ENCODE measurements at places on chromosomes 7 and 10. TPM values are rescaled to one million over a fixed set of nuclear protein-coding genes. Genes with fewer than 3 reads are reported as not detected.

The MYO3A gene
- total RNA-seq: not detected

GRCh38 chr10:1037098-1037497, 11.4 kb upstream of the IDI2 start:
- H3K27ac ChIP-seq: no peak overlapping the region
- H3K27me3 ChIP-seq: no peaks in the 10 kb centered on the region
- no peak for DNase-seq
- H3K4me1 ChIP-seq: no peaks in the 10 kb centered on the region
- peaks cover 7% of the 10 kb centered on the region for H3K36me3 ChIP-seq
- no peak overlapping the region for H3K4me3 ChIP-seq

- no peak overlapping the region for H3K27ac ChIP-seq
- no peaks in the 10 kb centered on the region for H3K36me3 ChIP-seq
- peak; percentile 13 for DNase-seq
These were observed 45.1 kb upstream of the ADAM12 start for GRCh38 chr10:126433351-126433750.

GRCh38 chr7:15219758-15220157, 317.2 kb upstream of the DGKB start:
- H3K4me1 ChIP-seq: no peaks in the 10 kb centered on the region
- no peak for DNase-seq
- H3K27me3 ChIP-seq: no peaks in the 10 kb centered on the region
- H3K36me3 ChIP-seq: no peaks in the 10 kb centered on the region
- H3K4me3 ChIP-seq: no peak overlapping the region
- no peak overlapping the region for H3K27ac ChIP-seq

- H3K27ac ChIP-seq: no peak overlapping the region
- DNase-seq: no peak
- H3K36me3 ChIP-seq: no peaks in the 10 kb centered on the region
- no peaks in the 10 kb centered on the region for H3K4me1 ChIP-seq
- no peaks in the 10 kb centered on the region for H3K27me3 ChIP-seq
- H3K4me3 ChIP-seq: no peak overlapping the region
These were observed 367.3 kb downstream of the PHTF2 start for GRCh38 chr7:78165854-78166253.

- H3K4me1 ChIP-seq: peaks cover 1% of the 10 kb centered on the region
- H3K27me3 ChIP-seq: peaks cover 4% of the 10 kb centered on the region
These were observed 107.8 kb downstream of the ANK3 start for GRCh38 chr10:60281792-60282353.

- peak; percentile 40 for DNase-seq
- peaks cover 4% of the 10 kb centered on the region for H3K4me1 ChIP-seq
- H3K27me3 ChIP-seq: no peaks in the 10 kb centered on the region
- H3K4me3 ChIP-seq: no peak overlapping the region
- no peak overlapping the region for H3K27ac ChIP-seq
These were observed 23.0 kb downstream of the JCAD start for GRCh38 chr10:30036341-30036740.
